Effector CD4-positive, alpha-beta T cell (primary cell): ENCODE measurements at places on chromosomes 11 and 22.

- no peak for DNase-seq
Observed at GRCh38 chr22:19635644-19636043, 78.7 kb upstream of the SEPTIN5 start.

DNA sequence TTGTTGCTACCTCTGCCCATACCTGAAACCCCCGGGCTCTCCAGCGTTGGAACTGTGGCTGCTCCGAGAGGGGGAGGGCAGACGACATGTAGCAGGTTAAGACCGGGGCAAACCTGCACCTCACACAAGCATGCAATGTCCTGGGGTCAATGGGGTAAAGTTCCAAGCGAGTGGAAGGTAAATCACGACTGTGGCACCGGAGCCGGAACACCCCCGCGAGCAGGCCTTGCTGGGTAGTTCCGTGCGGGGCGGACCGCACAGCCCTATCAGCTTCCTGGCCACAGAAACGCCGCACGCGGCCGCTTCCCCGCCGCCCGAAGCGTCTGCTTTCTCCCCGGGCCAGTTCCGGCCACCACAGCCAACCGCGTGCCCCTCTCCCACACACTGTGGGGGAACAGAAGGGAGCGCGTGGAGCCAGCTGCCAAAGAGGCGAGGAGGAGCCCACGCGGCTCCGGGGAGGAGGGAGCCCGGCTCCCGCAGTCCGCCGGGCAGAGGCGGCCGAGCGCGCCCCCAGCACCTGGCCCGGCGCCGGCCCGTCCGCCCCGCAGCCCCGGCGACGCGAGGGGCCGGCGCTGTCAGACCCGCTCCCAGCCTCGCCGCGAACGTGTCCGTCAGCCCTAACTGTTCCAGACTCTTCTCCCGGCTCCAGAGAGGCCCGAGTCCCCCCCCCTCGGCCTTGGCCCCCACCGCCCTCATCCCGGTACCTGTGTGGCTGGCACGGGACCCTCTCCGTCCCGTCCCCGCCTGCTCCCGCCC is 1.6 kb downstream of the SPTBN2 start:
- no peak for DNase-seq

- no peak for DNase-seq
Observed at GRCh38 chr11:9626496-9627394, 37.1 kb upstream of the SWAP70 start.

- no peak for DNase-seq
Observed at GRCh38 chr11:92285776-92286175, 61.2 kb downstream of the FAT3 start.

DNA sequence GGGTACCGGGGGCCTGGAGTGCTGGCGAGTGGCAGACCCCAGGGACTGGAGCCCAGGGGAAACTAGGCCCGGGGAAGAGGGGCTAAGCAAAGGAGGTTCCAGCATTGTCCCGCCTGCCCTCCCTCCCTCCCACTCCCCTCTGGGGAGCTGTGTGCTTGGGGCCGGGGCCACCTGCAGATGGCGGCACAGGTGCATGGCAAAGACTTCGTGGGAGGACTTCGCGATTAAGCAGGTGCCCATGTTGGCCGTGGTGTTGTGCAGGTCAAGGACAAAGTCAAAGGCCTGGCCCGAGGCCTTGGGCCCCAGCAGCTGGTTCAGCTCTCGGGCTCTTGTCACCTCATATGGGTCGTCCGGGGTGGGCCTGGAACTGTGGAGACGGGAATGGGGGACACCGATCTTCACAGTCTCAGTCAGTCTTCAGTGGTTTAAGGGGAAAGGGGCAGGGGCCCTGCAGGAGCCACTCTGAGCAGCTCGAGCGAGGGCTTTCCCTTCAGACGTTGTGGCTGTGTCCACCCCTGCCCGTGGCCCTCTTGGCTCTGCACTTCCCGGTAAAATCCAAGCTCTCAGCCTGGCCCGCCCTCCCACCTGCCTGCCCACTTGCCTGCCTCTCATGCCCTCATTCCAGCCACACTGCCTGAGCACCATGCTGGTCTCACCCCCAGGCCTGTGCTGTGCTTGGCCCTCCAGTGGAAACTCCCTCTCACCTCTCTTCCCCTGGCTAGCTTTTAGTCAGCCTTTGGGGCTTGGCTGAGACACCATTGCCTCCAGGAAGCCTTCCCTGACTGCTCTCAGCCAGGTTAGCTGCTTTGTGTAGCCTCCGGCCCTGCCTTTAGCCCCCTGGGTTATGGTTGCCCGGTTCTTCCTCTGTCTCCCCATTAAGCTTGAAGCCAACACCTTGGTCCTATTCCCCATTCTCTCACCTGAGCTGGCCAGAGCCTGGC is 4.7 kb downstream of the ACY3 start:
- no peak for DNase-seq
